ENCODE measurements at places on chromosomes 1 and 21.

GRCh38 chr1:61400131-61400770 lies 317.9 kb downstream of the NFIA start:
- no peak for DNase-seq

DNA sequence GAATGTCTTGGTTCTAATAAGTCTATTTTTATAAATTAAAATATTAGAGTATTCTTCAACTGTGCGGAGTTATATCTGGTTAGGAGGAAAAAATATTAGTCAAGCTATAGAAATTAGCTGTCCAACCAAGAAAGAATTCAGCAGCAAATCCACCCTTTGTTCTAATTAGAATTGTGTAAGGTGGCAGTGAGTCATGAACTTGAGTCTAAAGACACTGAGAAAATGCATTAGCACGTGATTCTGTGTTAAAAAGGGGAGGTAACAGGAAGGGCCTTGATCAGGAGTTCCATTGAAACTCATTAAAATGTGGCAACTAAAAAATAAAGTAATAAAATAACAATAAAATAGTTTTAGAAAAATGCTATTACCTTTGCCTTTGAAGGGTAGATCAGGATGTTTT lies 398.2 kb upstream of the RGS18 start:
- DNase-seq, result no peak

- DNase-seq, result peak; percentile 79
Measured at GRCh38 chr1:35557611-35558373, at the start of gene NCDN. TSS of gene NCDN (plus strand) at chr1:35557799. CDS start at chr1:35558191, 392 bp downstream.

DNA sequence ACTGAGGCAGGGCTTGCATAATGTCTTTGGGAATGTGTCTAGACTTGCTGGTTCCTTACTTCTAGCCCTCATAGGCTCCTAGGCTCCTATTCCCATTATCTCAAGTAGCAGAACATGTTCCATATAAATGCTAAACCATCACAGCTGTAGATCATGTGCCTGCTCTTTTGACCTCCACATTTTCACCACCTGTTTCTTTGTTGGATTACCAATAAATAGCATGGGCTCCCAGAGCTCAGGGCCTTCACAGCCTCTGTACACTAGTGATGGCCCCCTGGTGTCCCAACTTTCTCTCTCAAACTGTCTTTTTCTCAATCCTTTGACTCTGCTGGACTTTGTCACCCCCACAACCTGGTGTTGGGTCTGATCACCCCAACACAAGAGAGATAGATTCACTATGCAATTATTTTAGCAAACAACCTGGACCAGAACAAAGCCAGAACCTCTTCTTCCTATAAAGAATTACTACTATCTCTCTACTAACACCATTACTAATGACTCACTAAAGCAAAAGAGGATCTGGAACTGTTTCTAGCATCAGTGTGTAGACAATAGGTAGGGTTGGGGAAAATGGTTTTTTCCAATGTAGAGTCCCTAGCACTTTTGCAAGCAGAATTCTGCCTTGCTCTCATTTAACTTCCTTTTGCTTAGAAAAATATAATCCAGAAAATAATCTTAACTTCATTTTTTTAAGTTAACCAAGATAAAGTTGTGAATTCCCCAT lies 51.7 kb downstream of the WLS start:
- no peak for DNase-seq

GRCh38 chr21:45316871-45317397 lies 29.2 kb upstream of the POFUT2 start:
- DNase-seq, result no peak

DNA sequence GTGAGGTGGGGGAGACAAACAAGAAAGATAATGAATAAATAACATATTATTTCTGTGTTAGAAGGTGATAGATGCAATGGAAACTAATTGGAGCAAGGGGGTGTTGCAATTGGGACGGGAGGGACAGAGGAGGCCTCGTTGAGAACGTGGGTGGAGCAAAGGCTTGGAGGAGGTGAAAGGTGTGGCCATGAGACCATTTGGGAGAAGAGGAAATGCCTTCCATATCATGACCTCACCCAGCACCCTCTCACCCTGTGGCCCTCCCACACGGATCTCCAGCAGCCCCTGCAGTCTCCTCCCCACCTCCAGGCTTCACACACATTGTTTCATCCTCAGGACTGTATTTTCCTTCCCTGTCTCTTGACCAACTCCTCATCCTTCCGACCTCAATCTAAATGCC lies 85.3 kb upstream of the ARHGAP29 start:
- no peak for DNase-seq

DNA sequence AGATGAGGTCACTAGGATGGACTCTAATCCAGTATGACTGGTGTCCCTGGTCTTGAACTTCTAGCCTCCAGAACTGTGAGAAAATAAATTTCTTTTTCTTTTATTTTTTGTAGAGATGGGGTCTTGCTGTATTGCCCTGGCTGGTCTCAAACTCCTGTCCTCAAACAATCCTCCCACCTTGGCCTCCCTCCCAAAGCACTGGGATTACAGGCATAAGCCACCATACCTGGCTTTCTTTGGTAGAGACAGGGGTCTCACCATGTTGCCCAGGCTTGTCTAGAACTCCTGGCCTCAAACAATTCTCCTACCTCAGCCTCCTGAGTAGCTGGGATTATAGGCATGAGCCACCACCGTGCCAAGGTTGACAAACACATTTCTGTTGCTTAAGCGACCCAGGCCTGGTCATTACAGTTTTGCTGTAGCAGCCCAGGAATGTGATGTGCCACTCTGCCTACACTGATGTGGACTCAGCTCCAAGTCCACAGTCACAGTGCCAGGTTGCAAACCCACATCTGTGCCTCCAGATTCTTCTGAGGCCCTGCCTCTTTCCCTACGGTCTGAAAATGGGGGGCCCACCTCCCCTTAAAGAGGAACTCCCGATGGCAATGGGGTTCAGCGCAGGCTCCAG lies 15.9 kb downstream of the PYCR2 start:
- no peak for DNase-seq

DNA sequence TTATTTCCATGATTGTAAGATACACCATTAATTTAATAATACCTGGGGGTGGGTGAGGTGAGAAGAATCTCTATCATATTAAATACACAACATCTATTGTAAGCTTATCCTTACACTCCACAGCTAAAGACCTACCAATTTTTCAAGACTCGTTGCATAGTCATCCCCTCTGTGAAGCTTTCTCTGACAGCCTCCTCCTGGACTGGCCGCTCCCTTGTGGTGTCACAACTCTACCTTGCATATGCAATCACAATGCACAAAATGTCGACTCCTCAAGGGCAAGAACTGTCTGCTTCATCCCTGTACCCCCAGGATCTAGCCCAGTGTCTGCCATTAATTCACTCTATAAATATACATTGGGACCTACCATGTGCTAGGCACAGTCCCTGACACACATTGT lies 2.4 kb upstream of the PTGFRN start:
- DNase-seq, result no peak

Data from NCI-H2029 treated with DMSO at 0.1 percent for 48 hours (cell line).